ENCODE measurements at places on chromosomes 2 and 18. TPM values are rescaled to one million over a fixed set of nuclear protein-coding genes. Genes with fewer than 3 reads are reported as not detected.

TET3 gene
- 19.9 TPM for total RNA-seq

TMEM169 gene
- 1.1 TPM for total RNA-seq

RNF152 gene
- total RNA-seq, result 0.23 TPM

B4GALT6 gene
- total RNA-seq, result 0.48 TPM

DNA sequence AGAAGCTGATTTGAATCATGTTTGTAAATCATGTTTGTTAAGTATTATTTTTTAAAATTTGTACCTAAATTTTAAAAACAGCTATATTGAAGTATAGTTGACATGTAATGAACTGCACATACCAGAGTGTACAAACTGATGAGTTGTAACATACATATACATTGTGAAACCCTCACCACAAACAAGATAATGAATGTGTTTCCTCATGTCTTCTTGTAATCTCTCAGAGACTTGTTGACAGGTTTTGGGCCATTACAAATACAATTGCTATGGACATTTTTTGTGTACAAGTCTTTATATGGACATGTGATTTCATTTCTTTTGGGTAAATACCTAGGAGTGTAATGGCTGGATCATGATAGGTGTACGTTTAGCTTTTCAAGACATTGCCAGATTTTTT, 21.5 kb downstream of the WDR43 start:
- no peak for DNase-seq

GRCh38 chr2:118062048-118062447, 26.2 kb upstream of the INSIG2 start:
- DNase-seq, result no peak

DNA sequence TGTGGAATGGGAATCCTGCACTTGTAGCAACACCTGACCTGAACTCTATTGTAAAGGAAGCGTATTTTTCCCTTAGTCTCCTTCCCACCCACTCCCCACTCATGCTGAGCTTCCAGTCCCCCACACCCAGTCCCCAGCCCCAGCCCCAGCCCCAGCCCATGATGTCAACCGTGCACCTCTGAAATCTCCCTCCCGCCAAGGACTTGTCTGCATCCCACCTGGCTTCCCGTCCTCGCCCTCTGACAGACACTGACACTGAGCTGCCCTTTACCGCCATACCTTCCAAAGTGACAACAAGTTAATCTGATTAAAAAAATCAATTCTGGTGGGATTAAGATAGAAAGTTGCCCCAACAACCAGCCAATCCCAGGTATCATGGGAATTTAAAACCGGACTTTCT, 213.6 kb upstream of the CELF4 start:
- no peak for DNase-seq

Data from activated naive CD8-positive, alpha-beta T cell treated with anti-CD3 and anti-CD28 coated beads, Interleukin-2, amount 10 ng/mL, durations not matched to agents 7 days and 5 days (primary cell).